Activated CD4-positive, CD25-positive, alpha-beta regulatory T cell (primary cell): ENCODE measurements at places on chromosomes 3 and 15.

DNA sequence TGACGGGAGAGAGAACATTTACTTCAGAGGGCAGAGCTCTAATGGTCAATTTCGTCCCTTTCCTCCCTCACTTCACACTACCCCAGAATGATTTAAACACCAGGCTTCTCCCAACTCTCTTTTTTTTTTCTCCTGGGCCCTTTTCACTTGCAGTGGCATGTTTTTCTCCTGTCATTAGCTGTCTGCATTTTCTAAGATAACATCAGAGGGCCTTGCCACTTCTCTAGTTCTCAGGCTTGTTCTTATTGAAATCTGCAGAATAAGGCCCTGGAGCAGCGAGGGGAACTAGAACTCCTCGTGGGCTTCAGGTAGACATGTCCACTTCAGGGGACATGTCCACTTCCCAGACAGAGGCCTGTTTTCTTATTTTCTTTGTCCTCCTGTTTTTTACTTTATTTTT is 514.4 kb upstream of the TBL1XR1 start:
- no peak for DNase-seq

DNA sequence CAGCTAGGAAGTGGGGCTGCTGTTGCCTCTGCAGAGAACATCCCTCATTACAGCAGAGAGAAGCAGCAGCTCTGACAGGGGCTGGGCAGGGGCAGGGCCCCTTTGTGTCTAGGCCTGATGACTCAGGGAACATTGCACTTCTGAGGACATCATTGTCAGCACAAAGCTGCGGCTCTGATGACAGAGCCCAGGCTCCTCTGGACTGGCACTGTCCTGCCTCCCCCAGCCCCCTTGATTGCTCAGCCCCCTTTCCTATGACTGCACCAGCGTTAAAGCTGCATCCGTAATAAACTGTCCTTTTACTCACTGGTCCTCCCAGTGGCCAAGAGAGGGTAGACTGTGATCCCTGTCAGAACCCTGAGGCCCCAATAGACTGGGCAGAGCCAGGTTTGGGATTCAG is 18.3 kb downstream of the TRH start:
- DNase-seq, result no peak

GRCh38 chr3:55609230-55609827 is 122.2 kb upstream of the WNT5A start:
- no peak for DNase-seq

GRCh38 chr3:41716471-41716870 is 245.4 kb downstream of the ULK4 start:
- DNase-seq, result no peak

DNA sequence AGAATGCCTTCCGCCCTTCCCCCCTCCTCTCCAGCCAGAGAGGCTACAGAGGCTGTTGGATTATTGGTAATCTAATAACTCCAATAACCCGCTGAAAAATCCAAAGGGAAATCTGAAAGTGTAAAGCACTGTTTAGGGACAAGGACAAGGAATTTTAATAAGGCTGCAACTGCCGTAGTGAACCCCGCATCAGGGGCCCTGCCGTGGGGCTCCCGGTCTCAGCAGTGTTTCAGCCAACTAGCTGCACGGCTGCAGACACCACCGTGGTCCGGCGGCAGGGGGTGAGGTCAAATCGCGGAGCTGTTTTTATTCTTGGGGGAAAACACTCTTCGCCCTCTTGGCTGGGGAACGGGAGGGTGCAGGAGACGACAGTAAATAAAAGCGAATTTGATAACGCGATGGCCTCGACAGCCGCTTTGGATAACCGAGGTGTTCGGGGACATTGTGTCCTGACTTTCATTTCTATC is 6.1 kb downstream of the BCL6 start:
- DNase-seq, result peak; percentile 16

DNA sequence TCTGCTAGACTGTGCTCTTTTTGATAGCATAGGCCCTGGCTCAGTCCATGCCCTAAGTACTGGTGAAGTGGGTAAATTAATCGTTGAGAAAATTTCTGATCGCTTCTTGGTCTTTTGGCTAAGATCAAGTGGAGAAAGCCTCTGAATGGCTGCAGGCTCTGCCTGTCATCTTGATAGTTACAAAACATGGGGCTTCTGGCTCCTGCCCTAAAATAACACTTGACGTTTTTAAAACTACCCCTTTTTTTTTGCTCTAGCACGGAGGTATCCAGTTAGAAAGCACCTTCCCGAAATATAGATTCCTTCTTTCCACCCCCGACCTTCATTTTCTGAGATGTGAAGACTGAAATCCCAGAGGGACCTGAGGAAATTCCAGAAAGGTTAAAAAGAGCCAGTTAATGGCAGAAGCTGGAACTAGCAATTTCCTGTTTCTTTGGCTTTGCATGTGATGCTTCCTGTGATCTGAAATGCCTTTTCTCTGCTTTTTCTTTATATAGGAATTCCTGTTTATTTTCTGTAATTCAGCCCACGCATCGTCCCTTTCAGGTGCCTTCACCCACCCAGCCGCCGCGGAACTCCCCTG is 799 bp upstream of the C2CD4B start:
- no peak for DNase-seq

- no peak for DNase-seq
Observed at GRCh38 chr3:194379231-194379630, 9.7 kb upstream of the LRRC15 start.

GRCh38 chr3:135239615-135239884 is 444.5 kb downstream of the EPHB1 start:
- no peak for DNase-seq

DNA sequence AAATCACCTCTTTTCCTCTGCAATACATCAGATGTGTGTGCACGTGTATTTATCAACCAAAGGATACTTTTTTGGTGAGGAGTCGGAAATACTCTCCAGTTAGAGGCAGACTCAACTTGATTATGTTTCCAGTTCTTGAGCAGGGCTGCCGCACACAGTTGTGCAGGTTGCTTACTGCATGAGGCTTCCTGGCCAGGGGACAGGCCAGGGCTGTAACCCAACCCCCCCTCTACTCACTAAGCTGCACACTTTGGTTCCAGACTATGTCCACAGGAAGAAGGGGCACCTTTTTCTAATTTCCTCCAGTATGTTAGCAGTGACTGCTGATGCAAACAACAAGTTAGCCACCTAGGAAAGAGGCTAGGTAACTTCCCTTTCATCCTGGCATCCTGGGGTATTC is 476.9 kb upstream of the TBL1XR1 start:
- DNase-seq, result no peak

DNA sequence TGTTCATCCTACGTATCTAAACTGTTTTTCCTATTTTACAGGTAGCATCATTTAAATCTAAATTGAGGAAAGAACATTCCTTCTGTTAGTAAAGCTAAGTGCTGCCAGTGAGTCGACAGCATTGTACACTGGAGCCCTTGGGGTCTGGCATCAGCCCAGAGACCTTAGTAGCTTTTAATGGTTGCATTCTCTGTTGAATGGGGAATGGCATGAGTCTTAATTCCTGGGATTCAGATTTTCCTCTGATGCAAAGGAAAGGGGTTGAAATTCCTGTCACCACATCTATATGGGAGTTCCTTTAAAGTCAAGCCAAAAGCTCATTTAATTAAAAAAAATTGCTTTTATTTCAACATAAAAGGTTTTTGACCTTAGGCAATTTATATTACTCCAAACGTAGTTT is 148.4 kb upstream of the GBE1 start:
- no peak for DNase-seq

DNA sequence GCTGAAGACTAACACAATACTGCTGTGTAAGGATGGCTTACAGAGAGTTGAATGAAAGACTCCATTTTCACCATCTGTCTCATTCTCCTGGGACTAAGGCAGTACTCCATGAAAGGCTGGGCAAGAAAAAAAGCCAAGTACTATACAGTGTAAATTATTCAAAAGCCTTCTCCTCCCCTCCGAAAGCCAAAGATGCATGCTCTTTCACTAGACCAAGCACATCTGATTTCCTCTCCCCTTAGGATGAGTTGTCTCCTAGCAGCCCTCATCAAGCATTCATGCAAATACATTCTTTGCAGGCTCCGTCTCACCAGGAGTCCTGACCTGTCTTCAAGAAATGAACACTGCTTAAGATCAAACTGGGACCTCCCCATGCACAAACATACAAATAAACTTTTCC is 133.5 kb upstream of the THBS1 start:
- no peak for DNase-seq

- no peak for DNase-seq
Observed at GRCh38 chr15:33341953-33342352, 31.2 kb downstream of the RYR3 start.

DNA sequence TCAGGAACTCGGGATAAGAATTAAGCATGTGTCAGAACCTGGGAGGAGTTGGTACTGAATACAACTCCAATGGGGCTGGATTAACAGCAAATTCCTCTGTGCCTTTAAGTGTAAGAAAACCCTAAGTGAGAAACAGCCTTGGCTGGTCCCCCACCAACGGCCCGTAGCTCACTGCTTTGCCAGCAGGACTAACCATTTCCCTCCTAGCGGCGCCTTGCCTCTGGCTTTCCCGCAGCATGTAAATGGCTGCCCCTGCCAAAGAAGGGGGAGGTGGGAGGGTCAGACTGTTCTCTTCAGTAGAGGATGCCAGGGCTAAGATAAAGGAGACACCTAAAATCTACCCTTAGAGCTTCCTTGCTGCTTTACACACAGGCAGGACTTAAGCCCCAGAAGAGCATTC is 51.0 kb upstream of the SH3GL3 start:
- no peak for DNase-seq

DNA sequence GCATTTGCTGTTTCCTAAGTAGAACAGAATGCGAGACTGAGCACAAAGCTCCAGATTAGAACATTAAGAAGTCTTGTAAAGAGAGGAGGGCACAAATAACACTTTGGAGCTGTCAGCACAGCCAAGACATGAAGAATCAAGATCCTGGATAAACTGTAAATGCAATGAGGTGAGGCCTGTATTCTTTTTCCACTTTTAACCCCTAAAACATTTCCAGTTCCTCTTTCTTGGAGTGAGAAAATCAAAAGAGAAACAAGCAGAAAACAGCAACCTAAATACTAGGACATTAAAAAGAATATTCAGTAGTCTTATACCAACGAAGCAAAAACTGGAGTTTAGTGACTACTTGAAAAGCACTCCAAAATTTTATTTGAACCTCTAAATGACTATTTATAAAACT is 204.3 kb downstream of the ZBTB20 start:
- DNase-seq, result no peak

- no peak for DNase-seq
Observed at GRCh38 chr3:100384733-100385525, 16.0 kb downstream of the TOMM70 start.

DNA sequence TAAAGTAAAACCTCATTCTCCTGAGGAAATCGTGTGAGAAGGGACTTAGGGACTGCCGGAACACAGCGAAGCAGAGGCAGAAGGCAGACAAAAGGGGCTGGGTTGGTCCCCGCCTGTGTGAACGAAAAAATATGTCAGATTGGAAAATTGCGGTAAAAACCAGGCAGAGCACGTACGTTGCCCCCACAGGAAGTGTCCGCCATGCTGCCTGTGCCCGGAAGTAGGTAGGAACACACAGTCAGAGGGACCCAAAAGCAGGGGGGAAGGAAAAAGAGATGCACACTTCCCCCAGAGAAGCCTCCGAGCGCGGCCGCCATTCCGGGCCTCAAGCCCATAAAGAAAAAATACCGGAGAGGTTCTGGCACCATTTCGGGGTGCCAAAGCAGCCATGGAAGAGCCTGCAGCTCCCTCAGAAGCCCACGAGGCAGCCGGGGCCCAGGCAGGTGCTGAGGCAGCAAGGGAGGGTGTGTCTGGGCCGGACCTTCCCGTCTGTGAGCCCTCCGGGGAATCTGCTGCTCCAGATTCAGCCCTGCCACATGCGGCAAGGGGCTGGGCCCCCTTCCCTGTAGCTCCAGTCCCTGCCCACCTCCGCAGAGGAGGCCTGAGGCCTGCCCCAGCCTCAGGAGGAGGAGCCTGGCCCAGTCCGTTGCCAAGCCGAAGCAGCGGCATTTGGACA is at the start of gene MKRN3:
TSS of gene MKRN3 (plus strand) at position 280 of the 676 bp plus-strand sequence. CDS start at position 389, 109 bp downstream.
- DNase-seq, result no peak

GRCh38 chr3:157953565-157953964 is 152.7 kb downstream of the SHOX2 start:
- no peak for DNase-seq
